ENCODE measurements at places on chromosomes 7 and 10. TPM values are rescaled to one million over a fixed set of nuclear protein-coding genes. Genes with fewer than 3 reads are reported as not detected.

Gene CDH23
- polyA plus RNA-seq: 0.02 TPM

GRCh38 chr7:107150375-107151073, 18.3 kb upstream of the HBP1 start:
- DNase-seq: peak; percentile 21

DNA sequence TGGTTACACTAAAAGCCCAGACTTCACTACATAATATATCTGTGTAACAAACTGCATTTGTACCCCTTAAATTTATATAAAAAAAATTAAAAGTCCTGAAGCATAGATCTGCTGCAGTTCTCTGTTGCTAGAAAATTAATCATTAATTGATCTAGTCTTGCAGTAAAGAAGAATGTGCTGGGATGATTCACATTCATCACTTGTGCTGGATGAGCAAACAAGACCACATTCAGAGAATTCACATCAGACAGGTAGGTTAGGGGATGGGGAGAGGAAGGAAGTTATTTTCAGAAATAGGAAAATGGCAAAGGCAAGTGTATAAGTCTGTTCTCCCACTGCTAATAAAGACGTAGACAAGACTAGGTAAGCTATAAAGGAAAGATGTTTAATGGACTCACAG, 1019.0 kb downstream of the KCNMA1 start:
- no peak for DNase-seq

GRCh38 chr7:50868426-50869100, 85.9 kb upstream of the GRB10 start:
- peak; percentile 6 for DNase-seq

DNA sequence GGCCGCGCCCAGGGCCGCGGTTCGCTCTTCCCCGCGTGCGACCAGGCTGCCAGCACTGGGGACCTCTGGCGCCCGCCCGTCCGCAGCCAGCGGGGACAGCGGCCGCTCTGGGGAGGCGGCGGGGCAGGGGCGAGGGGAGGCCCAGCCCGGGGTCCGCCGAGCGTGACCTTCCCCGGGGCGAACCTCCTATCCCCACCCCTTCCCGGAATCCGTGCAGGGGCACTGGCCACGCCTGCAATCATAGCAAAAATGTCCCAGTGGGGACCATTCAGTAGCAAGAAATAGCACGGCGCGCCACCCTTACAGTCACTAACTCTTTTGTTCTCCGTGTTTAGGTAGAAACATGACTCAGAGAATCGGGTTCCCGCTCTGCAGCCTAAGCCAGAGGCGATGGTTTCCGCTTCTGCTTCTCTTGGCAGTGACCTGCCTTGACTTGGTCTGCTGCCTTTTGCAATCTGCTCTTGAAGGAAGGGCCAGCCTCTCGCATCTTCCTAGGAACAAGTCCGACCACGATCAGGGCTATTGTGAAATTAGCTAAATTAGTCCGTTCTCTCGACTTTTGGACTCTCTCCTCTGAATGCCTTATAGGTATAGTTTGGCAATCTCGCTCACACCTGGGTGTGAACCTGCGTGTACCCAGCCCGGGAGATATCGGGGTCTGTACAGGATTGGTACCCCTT, 79.3 kb upstream of the ACBD5 start:
- no peak for DNase-seq

DNA sequence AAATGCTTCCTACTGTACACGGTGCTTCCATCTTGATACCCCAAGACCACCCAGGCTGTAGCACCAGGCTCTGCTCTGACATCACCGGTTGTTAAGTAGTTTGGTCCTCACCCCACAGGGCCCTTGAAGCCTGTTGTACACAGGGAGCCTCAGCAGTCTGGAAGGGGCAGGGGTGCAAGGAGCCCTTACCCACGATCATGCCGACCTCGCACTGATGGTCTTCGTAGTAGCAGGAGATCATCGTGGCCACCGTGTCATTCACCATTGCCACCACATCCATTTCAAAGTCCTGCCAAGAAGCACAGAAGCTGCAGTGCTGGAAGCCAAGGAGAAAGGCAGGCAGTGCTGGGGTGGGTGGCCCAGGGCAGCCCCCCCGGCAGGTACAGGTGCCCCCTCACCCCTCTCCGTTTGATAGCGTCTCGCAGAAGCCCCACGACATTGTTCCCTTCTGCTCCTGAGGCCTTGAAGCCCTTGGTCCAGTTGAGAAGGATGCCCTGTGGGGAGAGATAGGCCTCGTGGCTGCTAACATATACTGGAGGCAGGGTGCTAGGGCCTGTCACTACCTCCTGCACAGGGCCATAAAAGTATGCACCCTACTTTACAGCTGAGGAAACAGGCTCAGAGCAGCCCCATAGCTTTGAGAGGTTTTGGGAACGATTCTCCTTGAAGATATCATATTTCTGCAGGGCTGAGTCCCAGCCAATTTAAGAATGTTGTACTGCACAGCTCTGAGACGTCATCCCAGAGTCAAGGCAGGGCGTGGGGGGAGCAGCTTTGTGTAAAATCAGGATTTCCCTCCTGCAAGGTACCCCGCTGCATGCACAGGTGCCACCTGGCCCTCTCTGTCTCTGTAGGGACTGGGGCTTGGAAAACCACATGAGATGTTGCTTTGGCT, 8.7 kb upstream of the MYL7 start:
- no peak for DNase-seq

Measured in BJ (cell line).